Pancreas (tissue), 10 donors: ENCODE measurements at places on chromosomes 4 and X. TPM values are rescaled to one million over a fixed set of nuclear protein-coding genes. Genes with fewer than 3 reads are reported as not detected.

- H3K36me3 ChIP-seq = no peaks in the 10 kb centered on the region
- no peak for DNase-seq
- H3K27ac ChIP-seq = no peak overlapping the region
- no peak overlapping the region for H3K4me3 ChIP-seq
- no peaks in the 10 kb centered on the region for H3K27me3 ChIP-seq
- H3K4me1 ChIP-seq = no peaks in the 10 kb centered on the region
Observed at GRCh38 chr4:174764105-174764729, 64.8 kb downstream of the GLRA3 start.

DNA sequence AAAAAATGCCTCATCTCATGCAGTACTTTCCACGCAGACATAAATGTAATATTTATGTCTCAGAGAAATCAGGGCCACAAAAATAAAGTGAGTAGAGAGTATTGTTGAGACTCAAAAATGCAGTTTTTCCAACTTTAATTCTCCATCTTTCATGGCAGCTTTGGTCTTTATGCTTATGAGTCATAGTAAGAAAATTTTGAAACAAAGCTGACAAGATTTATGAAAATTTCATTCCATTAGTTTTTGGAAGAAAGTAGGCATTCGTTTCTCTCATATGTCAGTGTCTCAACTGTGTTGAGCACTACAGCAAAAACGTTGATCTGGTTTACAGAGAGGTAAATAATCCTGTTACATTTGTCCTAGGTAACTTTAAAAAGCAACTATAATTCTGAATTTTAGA, 656.8 kb downstream of the IQCM start:
- no peaks in the 10 kb centered on the region for H3K27me3 ChIP-seq
- no peaks in the 10 kb centered on the region for H3K36me3 ChIP-seq
- H3K27ac ChIP-seq = no peak overlapping the region
- DNase-seq = no peak

DNA sequence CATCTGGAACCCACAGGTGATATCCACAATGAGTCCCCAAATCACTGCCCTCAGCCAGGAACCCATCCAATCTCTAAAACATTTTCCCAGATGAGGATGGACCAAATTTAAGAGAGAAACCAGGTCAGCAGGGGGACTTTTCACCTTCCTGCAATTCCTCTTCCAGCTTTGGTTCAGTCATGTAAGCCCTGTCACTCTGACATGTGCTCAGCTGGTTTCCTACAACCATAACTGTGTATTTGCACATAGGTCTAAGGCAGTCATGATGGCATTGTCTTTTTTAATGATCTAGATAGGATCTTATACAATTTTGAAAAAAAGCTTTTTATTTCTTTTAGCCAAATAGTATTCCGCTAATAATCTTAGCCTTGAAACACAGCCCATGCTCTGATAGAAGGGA, 6.5 kb downstream of the CXXC4 start:
- H3K27me3 ChIP-seq = no peaks in the 10 kb centered on the region
- H3K4me3 ChIP-seq = no peak overlapping the region
- no peak overlapping the region for H3K27ac ChIP-seq
- H3K4me1 ChIP-seq = peaks cover 16% of the 10 kb centered on the region
- H3K36me3 ChIP-seq = no peaks in the 10 kb centered on the region

DNA sequence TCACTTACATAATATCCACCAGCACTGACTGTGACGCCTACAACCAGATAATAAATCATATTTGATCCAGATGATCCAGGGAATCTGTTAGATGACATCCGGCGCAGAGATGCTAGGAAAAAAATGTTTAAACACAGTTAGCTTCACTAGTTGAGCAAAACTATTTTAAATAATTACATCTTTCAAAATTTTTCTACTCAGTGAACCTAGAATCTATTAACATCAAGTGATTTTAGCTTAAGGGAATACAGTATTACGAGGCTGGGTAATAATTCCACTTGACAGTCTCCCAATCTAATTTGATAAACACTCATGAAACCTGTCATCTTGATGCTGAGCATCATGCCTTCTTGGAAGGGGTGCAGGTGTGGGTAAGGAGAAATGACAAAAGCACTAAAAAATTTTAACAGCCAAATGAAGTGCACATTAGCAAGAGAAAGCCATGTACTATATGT, 4.7 kb downstream of the MGARP start:
- no peak overlapping the region for H3K27ac ChIP-seq
- H3K36me3 ChIP-seq = no peaks in the 10 kb centered on the region
- DNase-seq = no peak
- H3K4me3 ChIP-seq = no peak overlapping the region

AKAP14 gene
- not detected for polyA plus RNA-seq

- no peak overlapping the region for H3K27ac ChIP-seq
- no peak overlapping the region for H3K4me3 ChIP-seq
- H3K4me1 ChIP-seq = no peaks in the 10 kb centered on the region
- H3K36me3 ChIP-seq = no peaks in the 10 kb centered on the region
- no peak for DNase-seq
Observed at GRCh38 chr4:140884431-140885058, 128.4 kb upstream of the TBC1D9 start.
